CD8-positive, alpha-beta memory T cell (primary cell): ENCODE measurements at places on chromosomes 16 and 17.

- DNase-seq = no peak
Observed at GRCh38 chr17:77489239-77489892, 348.6 kb downstream of the SEC14L1 start.

GRCh38 chr17:31900877-31901276 lies 631 bp downstream of the UTP6 start:
- DNase-seq = no peak

DNA sequence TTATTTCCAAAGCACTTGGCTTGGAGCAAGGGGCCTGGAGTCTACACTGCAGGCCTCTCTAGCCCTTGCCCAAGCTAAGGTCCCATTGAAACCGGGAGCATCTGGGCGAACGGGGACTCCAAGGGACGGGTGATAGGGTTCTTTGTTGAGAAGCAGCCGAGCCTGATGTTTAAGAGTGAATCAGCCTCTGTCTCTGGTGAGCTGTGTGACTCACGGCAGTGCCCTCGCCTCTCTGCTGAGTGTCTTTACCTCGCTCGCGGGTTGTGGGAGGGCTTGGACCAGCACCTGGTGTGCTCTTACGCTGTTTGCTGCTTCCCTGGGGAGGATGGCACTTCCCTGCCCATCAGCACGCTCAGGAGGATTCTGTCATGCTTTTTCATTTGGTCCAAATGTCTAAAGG lies 1.3 kb downstream of the HGS start:
- DNase-seq = no peak

DNA sequence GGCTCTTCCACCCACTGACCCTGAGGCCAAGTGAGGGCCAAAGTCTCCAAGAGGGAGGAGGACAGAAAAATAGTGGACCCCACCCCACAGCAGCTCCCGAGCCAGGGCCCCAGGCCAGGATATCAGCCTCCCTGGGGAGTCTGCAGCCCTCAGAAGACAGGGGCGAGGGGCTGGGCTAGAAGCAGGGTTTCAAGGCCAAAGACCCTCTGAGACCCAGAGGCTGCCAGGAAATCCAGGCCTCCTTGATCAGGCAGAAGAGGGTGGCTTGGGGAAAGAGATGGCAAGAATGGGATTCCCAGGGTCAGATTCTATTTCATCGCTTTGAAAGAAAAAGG lies 156.1 kb downstream of the ZNF423 start:
- no peak for DNase-seq

- peak; percentile 69 for DNase-seq
Observed at GRCh38 chr17:38349097-38349730, 2.4 kb upstream of the SOCS7 start.
